ENCODE measurements at places on chromosomes 4 and X.

DNA sequence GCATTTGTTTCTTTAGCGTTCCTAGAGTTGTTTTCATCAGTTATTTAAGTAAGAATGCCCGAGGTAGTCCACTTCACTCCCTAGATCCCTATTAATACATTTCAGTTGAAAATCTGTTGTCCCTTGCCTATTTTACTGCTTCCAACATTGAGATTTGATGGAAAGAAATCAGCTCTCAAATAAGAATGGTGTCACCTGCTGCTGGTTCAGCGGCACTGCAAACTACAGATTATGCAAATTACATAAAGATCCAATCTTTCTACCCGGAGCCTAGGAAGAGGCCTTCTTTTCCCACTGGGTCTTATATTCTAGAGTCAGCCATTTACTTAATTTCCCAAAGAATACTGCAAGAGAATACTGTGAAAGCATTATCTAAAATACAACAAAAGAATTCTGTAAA, 597.6 kb upstream of the MAGEB2 start:
- DNase-seq = no peak

DNA sequence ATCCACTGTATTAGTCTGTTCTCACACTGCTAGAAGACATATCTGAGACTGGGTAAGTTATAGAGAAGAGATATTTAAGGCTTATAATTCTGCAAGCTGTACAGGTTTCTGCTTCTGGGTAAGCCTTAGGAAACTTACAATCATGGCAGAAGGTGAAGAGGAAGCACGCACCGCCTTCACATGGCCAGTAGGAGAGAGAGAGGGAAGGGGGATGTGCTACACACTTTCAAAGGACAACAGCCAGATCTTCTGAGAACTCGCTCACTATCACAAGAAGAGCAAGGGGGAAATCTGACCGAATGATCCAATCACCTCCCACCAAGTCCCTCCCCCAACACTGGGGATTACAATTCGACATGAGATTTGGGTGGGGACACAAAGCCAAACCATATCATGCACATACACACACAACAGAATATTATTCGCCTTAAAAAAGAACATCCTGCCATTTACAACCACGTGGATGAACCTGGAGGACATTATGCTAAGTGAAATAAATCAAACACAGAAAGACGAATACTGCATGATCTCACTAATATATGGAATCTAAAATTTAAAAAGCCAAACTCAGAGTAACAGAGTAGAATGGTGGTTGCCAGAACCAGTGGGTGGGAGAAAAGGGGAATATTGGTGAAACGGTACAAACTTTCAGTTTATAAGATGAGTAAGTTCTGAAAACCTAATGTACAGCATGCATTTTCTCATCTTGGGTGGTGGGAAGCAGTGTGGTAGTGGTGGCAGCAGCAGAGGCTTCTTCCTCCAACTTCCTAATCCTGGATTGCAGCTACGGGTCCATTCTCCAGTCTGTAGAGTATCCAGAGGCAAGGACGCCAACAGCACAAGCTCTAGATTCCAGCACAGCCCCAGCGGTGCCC, 12.8 kb downstream of the FRYL start:
- no peak for DNase-seq

- DNase-seq = no peak
These were observed 2412.8 kb downstream of the ARAP2 start for GRCh38 chr4:33831442-33832066.

DNA sequence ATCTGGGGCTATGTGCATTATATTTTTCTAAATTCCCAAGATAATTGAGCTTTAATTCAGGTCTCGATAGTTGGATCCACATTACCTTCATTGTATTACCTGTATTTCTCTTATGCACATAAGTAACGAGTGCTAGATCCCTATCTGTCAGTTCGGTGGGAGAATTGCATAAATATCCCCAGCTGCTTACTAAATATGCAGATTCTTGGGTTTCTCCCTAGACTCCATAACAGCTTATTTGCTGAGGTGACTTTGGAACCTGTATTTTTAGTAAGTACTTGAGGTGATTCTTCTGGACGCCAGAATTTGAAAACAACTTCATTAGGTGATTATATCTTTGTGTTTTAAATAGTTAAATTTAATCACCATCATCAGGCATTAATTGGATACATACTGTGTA, 15.0 kb downstream of the UGT8 start:
- DNase-seq = no peak

- no peak for DNase-seq
These were observed 189.0 kb upstream of the FRMPD4 start for GRCh38 chrX:11949291-11949690.

- DNase-seq = no peak
These were observed 634.6 kb upstream of the FTHL17 start for GRCh38 chrX:31706466-31706865.

- DNase-seq = no peak
These were observed 94.6 kb downstream of the SORBS2 start for GRCh38 chr4:185717377-185717741.

DNA sequence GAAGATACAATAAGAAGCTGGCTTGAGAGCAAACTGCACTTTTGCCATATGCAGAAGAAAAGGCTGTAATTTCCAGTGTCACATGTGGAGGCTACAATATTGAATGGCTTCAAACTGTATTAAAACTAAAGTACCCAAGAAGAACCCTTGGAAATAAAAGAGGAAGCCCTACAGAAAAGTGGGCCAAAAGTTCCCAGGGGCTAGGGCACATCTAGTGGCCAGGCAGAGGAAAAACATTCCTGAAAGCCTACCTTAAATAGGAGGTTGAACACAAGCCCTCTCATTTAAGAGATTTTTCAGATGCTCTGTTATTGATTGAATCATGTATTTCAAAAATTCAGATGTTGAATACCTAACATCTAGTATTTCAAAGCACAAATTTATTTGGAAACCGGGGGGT, 40.6 kb upstream of the PRDX4 start:
- DNase-seq = no peak

- no peak for DNase-seq
These were observed 40.7 kb upstream of the MBTPS2 start for GRCh38 chrX:21798677-21799219.

GRCh38 chr4:107120661-107121060, 84.5 kb upstream of the DKK2 start:
- DNase-seq = no peak

GRCh38 chrX:40117715-40118285, 20.0 kb upstream of the BCOR start:
- no peak for DNase-seq

DNA sequence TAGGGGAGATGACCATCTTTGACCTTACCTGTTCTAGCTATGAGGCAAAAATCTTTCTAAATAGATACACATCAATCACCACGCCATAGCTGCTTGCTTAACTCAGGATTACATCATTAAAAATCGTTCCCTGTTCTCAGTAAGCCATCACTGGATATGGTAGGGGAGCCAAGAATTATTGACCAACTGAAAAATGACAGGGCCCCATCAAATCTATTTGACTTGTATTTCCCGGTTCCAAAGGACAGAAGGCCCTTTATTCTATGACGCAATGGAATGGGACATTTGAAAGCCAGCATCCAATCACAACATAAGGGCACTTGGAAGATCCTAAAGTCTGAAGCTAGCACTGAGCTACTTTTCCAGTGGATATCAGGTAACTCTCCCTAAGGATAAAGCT, 75.6 kb upstream of the NOCT start:
- DNase-seq = no peak

DNA sequence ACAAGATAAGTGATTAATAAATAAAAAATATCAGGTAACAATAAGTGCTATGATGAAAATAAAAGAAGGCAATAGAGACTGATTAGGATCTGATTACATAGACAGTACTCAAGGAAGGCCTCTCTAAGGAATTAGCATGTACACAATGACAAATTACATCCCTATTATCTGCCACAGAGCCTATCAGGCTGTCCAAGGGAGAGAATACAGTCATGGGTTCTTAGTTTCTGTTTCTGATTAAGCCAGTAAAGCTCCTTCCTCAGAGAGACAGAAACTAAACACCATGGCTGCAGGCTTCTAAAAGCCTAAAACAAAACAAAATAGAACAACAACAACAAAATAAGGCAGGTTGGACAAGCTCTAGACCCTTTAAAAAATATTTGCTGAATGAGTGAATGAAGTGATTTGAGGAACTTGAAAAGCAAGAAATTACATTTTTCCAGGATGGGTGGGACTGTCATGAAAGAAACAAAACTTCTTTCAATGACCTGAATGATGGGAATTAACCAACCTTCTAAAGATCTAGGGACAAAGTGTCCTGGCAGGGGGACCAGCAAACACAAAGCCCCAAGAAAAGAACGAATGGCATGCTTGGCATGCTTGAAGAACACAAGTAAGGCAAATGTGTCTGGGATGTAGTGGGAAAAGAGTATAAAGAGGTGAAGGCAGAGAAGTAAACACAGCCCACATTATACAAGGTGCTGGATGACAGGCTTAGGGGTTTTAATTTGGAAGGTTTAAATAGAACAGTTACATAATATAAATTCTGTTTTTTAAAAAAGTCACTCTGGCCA, 44.1 kb downstream of the NAA11 start:
- DNase-seq = no peak

GRCh38 chrX:44898411-44899221, 25.6 kb downstream of the KDM6A start:
- DNase-seq = peak; percentile 4

GRCh38 chr4:61511716-61512488, 311.8 kb downstream of the ADGRL3 start:
- DNase-seq = no peak

DNA sequence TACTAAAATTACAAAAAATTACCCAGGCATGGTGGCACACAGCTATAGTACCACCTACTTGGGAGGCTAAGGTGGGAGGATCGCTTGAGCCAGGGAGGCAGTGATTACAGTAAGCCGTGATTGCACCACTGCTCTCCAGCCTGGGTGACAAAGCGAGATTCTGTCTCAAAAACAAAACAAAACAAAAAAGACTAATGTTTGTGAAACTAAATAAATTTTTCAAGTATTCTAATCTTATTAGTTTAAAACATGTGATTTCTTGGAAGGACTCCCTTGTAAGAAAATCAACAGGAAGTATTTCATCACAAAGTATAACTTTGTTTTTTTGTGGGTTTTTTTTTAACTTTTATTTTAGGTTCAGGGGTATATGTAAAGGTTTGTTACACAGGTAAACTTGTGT, 89.6 kb downstream of the EGF start:
- no peak for DNase-seq

DNA sequence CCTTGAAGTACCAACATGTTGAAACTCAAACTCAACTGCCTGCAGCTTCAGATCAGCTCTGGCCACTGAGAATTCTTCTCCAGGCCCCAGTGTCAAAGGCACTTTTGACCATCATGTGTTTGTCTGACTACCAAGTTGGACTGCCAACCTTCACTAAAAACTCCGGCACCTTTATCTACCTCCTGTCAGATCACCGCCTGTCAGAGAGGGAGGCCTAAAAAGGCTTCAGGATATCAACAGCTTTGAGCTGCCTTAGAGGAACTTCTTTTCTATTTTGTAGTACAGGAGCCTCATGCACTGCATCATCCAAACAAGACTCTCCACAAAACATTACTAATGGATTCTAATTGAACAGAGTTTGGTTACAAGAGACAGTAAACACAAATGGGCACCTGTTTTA, 2.8 kb downstream of the ACSL1 start:
- DNase-seq = no peak

DNA sequence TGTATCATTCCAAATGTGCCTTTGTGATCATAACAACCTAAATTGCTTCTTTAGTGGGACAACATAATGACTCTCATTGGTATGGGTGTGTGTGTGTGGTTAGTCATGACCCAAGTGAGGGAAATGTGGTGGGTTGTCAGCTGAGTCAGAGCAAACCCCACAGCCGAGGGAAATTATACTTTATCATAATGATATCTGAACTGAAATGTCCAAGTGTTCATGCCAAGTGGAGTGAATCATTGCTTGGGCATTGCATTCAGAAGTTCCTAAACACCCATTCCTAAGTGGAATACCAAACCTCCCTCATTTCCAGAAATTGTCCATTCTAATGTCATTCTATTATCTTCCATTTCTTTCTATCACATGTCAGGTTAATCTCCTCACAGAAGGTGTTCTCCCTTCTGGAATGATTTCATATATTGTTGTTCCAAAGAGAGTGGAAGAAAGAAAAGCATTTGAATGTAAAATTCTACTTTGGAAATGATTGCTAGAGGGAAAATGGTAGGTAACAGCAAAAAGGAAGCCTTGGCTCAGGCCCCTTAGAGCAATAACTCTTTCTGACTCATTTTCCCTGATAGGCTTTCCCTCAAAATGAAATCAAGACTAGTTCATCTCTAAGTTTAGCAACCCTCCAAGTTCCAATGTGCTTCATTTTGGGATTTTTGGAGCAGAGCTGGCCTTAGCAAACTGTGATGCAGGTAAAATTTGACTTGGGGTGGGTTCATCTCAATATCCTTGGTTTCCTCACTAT, 230.7 kb upstream of the KCNIP4 start:
- DNase-seq = no peak

DNA sequence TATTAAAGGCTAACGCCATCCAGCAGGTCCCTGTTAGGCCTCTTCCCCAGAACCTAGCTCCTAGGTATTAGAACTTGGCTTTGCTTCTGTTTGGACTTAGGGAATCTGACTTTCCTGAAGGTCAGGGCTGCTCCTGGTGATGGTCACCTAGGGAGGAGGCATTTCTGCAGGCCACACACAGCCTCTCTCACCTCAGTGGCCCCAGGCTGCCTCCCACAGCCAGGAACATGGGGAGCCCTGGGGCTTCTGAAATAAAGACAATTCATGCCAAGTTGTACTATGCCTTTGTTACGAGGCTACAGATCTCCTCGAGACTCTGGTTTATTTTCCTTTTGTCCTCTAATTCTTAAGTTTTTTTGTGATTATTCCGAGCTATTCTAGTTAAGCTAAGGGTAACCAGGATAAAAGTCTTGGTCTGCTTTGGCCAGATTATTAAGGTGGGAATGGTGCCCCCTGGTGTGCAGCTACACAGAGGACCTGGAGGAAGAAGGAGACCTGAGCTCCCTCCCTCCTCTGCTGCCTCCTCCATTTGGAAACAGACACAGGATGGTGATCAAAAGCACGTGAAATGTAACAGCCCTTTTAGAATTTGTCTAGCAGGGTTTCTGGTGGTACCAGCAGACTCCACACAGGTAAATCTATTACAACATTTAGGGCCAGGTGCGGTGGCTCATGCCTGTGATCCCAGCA, 131.0 kb downstream of the DCLK2 start:
- no peak for DNase-seq

GRCh38 chr4:53912766-53913497, 151.5 kb downstream of the CHIC2 start:
- DNase-seq = no peak

GRCh38 chr4:94759767-94760211, 2.0 kb downstream of the BMPR1B start:
- DNase-seq = no peak

DNA sequence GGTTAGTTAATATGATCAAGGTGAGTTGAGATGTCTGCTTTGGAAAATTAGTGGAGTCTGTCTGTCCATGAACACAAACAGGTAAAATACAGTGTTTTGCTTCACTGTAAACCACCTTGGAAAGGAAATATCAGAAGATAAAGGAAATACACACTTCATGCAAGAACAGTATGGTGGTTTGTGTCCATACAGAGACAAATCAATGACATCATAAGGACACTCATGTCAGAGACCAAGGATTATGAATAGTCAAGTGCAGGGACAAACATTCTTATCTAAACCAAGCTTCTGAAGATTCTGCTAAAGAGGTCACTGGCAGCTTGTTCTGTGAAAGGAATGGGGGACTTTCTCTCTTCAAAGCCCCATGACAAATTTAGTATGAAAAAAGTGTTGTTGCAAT, 322.9 kb upstream of the F9 start:
- DNase-seq = no peak

Data from activated naive CD4-positive, alpha-beta T cell treated with Interleukin-2 at 50 U/mL for 16 hours (primary cell).